DMS53 (cell line): ENCODE measurements at places on chromosomes 16 and 17.

DNA sequence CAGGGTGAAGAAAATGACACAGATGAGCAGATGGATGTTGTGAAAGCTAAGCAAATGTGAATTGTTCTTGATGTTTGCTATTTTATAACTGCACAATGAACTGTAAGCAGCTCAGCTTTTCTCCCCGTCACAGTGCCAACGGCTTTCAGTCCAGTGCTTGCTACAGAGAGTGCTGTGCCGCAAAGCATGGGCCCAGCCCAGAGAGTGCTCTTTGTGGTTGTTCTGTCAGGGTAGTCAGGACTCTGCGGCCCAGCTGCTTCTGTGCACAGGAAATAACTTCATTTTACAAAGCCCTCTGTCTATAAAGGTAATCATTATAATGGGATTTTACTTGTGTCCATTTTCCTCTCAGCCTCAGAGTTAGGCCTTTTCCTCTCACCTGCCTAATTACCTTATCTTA, 39.1 kb downstream of the CDRT15 start:
- no peak for DNase-seq

GRCh38 chr17:9451934-9452333, 123.7 kb downstream of the STX8 start:
- DNase-seq = no peak

DNA sequence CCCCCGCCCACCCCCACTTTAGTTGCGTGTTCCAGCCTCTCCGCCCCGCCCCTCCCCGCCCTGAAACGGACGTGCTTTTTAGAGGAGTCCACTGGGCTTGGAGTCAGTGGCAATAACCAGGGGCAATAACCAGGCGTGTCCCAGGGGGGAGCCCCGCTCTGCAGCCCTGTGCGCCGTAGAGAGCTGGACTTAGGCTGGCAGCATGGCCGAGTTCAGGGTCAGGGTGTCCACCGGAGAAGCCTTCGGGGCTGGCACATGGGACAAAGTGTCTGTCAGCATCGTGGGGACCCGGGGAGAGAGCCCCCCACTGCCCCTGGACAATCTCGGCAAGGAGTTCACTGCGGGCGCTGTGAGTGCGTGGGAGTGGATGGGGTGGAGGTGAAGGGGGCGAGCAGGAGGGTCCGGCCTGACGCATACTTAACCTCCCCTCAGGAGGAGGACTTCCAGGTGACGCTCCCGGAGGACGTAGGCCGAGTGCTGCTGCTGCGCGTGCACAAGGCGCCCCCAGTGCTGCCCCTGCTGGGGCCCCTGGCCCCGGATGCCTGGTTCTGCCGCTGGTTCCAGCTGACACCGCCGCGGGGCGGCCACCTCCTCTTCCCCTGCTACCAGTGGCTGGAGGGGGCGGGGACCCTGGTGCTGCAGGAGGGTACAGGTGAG, at the start of gene ALOX15B:
ALOX15B (plus strand) TSS at position 106 of the 657 bp plus-strand sequence; CDS start at position 203, 97 bp downstream.
- no peak for DNase-seq

GRCh38 chr16:86578061-86578599, at the start of gene FOXL1:
TSS of gene FOXL1 (plus strand) at chr16:86578549. CDS start at chr16:86578724, 175 bp downstream.
- no peak for DNase-seq

DNA sequence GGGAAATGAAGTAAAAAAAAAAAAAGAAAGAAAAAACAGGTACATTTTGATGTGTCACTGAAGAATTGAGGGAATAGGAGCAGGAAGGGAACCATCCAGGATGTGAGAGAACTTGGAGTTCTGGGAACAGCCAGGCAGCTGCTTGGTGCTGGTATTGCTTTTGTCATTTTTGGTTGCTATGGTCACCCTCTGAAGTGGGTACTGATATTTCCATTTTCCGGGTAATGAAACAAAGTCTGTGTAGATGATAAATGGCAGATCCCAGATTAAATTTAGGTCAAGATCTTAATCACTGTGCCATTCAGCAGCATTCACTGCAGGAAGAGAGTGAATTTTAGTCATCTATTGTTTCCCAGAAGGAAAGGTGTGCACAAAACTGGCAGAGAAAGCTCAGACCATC, 93.6 kb downstream of the ABCA8 start:
- DNase-seq = peak; percentile 81

DNA sequence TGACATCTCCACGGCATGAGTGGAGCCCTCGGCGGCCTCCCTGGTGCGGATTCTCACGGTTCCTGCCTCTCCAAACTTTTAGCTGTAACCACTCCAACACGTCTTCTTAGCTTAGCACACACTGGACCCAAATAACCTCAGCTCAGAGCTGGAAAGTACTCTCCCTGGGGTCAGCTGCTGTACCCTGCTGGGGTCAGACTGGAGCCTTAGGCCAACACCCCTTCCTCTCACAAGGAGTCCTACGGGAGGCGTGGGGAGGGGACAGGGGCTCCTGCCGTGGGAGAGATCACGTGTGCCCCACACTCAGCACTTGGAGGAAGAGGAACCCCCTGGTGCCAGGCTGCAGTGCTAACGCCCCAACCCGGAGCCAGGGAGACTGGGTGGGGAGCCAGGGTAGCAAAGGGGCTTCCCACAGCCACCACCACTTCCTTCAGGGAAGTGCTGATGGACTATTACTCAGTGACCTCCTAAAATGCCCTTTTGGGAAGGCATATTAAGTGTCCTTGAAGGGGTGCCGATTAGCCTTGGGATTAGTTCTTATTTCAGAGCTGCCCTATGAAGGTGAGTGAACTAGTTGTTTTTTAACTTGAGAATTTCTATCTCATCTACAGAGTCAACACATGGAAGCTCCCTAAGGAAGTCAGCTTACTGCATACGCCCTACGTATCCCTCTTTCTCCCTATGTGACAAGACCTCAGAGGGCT, 124.0 kb downstream of the HIC1 start:
- no peak for DNase-seq

- DNase-seq = no peak
Measured at GRCh38 chr17:77186141-77186604, 45.4 kb downstream of the SEC14L1 start.

GRCh38 chr17:62802561-62803205, 5.4 kb downstream of the MARCHF10 start:
- peak; percentile 94 for DNase-seq

DNA sequence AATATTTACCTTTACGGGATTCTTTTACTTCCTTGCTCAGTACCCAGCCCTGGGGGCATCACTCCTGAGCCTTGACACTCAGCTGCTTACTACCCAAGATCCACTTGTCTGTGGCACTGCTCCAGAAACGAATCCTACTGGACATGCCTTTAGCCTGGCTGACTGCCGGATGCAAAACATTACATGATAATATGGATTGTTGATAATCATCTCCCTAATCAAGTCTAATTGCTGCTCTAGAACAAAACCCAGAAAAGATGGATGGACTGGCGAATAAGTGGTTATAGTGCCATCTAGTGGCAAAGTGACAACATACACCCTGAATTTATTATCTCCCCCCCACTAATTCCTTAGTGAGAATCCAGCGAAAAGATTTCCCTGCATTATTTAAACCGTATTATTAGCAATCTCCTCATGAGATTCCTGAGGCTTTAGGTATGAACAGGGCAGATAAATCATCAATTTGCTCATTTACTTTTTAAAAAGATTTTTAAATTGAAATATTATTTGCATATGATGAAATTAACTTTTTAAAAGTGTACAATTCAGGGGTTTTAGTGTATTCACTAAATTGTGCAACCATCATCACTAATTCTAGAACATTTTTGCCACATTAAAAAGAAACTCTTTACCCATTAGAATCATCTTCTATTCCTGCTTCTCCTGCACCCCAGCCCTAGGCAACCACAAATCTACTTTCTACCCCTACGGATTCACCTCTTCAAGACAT, 61.6 kb downstream of the RGS9 start:
- DNase-seq = peak; percentile 65

DNA sequence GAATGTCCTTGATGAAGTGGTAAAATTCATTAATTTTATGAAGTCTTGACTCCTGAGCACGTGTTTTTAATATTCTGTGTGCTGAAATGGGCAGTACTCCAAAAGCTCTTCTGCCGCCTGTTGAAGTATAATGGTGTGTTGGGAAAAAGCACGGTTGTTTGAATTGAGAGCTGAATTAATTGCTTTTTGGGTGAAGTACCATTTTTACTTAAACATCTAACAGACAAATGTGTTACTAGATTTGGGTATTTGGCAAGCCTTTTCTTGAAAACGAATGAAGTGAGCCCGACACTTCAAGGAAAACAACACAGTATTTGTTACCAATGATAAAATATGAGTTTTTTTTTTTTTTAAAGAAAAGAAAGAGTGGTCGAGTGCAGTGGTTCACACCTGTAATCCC, 22.5 kb downstream of the WWP2 start:
- no peak for DNase-seq

- DNase-seq = peak; percentile 13
Measured at GRCh38 chr17:41131979-41132378, 8.0 kb upstream of the KRTAP4-12 start.

GRCh38 chr17:60862482-60862881, 184.8 kb downstream of the BCAS3 start:
- no peak for DNase-seq

DNA sequence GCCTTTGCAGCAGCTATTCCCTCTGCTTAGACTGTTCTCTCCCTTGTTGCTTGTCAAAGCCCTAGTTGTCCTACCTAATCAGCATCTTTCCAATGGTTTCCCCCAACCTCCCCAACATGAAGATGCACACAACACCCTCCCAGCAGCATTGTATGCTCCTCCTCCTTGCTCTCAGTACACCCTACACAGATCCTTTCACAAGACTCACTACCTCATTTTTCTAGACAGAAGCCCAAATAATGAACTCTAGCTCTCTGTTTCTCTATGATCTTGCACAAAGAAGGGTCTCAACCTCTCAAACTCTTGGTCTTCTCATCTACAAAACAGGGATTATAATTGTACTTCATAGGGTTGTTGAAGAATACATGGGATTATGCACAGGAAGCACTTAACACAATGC, 19.4 kb downstream of the PSME3IP1 start:
- no peak for DNase-seq

- DNase-seq = peak; percentile 70
Measured at GRCh38 chr16:3171181-3171854, 16.7 kb upstream of the OR1F1 start.

DNA sequence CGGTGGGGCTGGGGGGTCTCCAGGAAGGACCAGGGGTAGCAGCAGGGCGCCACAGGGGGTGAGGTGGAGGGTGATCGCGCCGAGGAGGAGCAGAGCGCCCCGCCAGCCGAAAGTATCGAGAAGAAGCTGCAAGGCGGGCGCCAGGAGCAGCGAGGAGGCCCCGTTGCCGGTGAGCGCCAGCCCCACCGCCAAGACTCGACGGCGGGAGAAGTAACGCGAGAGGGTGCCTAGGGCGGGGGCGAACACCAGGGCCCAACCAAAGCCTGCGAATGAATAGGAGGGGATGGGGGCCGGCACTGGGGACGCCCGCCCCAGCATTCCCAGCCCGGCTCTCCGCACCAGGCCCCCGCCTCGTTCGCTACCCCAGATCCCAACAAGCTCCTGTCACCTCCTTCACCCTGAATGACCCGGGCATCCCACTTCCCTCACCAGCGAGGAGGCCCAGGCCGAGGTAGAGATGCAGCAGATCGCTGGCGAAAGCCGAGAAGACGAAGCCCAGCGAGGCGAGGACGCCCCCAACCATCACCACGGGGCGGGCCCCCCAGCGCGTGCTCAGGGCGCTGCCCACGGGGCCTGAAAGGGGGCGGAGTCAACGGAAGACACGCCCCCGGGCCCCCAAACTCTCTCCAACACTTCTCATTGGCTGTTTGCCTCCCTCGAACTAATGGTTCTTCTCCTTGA, 1.3 kb downstream of the SLC16A11 start:
- peak; percentile 47 for DNase-seq

DNA sequence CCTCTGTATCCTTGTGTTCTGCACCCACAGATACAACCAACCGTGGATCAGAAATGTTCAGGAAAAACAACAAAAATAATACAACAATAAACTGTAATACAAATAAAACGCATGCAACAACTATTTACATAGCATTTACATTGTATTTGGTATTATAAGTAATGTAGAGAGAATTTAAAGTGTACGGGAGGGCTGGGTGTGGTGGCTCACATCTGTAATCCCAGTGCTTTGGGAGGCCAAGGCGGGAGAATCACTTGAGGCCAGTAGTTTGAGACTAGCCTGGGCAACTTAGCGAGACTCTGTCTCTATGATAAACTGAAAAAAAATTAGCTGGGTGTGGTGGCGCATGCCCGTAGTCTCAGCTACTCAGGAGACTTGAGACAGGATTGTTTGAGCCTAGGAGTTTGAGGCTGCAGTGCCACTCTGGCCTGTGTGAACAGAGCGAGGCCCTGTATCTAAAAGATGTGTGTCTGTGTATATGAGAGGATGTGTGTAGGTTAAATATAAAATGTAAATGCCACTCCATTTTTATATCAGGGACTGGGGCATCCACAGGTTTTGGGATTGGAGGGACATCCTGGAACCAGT, 13.3 kb downstream of the SEC14L1 start:
- no peak for DNase-seq

GRCh38 chr16:57616876-57617275, 11.6 kb upstream of the ADGRG1 start:
- peak; percentile 23 for DNase-seq

DNA sequence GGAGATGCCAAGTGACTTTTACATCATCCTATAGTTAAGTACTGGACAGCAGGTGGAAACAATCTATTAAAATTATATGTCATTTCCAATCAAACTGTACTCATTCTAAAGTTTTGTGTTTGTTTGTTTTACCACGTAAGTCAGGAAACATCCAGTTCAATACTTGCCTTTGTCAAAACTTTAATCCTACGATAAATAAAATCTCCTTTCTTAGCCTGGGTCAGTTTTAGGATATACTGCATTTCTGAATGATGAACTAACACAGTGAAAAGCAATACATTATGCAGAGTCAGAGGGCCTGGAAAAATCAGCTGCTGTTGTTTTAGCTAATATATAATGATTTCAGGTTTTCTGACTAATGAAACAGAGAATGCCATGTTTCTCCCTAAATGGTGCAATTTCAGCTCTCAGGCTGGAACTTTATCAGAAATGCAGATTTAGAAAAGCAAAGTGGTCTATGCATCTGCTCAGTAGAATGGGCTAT, 756.4 kb downstream of the CDH11 start:
- DNase-seq = no peak

DNA sequence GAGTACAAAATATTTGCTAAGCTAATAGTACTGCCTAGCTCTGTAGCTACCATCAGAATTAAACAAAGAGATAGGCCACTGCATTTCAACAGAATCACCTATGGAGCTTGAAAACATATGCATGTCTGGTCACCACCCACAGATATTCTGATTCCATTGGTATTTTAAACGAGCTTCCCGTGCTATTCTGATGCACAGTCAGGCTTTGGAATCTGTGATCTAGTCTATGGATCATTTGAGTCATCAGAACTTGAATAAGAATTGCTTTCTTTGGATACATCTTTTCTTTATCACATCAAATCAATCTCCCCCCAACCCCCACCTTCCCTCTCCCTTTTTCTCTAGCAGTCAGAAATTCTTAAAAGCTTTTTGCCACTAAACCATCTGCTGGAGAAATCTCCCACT, 124.7 kb downstream of the NPIPB5 start:
- no peak for DNase-seq

DNA sequence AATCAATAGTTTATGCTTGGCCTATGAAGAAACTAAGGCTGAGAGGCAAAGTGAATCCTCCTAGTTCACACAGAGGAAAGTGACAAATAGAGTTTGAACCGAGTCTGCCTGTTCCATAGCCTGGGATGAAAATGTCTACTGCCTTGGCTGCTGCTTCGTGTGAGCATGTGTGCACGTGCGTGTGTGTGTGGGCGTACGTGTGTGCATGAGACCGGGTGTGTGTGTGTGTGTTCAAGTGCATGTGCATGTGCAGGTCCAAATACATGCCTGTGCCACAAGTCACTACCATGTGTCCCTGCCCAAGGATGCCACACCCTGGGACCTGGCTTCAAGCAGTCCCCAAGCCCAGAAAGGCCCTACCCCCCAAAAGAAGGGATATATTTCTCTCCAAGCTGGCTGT, 13.6 kb downstream of the SEZ6 start:
- no peak for DNase-seq

- no peak for DNase-seq
Measured at GRCh38 chr16:49337814-49338350, 35.7 kb upstream of the C16orf78 start.
